ENCODE measurements at places on chromosomes 2 and 18.

DNA sequence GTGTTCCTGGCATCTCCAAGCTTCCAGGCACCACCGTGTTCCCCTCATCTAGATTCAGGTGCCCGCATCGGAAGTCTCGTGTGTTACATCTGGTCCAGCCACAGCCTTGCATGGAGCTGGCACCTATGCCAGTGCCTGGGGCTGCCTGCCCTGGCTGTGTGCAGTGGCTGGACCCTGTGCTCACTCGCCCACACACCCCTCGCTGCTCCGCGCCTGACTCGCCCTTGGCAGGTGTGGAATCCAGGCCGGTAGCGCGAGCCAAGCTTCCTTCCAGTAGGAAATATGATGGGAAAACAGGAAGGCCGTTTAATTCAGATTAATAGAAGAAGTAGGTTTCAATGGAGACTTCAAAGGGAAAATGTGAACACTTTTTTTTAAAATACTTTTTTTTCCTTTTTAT, 78.0 kb downstream of the PTPN4 start:
- no peak for DNase-seq

DNA sequence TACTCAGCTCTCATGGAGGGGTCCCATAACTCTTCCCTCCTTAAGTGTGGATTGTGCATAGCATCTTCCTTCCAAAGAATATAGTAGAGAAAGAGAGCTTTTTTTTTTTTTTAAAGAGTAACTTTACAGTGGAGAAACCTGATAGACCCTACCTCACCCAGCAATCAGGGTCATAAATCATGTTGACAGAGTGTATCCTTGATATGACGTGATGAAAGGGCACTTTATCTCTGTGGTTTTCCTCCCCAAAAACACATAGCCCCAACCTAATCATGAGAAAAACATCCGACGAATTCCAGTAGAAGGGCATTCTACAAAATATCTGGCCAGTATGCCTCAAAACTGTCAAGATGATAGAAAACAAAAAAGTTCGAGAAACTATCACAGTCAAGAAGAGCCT, 29.5 kb upstream of the MEIS1 start:
- no peak for DNase-seq

GRCh38 chr2:36589230-36589630, 8.7 kb downstream of the FEZ2 start:
- no peak for DNase-seq

GRCh38 chr2:221103930-221104329, 468.2 kb downstream of the EPHA4 start:
- peak; percentile 5 for DNase-seq

DNA sequence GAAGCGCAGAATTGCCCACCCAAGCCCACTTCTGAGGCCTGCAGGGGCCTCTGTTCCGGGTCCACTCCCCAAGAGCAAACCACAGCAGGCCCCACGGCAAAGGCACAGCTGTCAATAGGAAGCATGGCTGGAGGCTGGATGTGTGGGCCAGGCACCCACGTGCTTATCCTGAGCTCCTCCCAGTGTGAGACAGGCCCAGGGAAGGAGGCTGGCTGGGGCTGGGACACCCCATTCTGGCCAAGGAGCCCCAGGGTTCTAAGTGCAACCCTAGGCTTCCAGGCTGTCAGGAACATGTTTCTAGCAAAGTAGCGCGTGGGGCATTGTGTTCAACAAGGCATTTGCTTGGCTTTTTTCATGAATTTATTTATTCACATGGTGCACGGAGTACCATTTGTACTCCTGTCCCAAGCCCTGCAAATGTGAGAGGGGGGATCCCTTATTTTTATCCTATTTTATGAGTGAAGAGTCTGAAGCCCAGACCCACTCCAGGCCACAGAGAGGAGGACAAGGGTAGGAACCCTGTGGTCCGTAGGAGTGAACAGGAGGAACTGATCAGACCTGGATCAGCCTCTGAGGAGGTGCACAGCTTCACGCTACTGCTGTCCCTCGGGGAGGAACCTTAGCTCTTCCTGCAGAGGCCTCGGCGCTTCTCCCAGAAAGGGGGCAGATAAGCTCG, 6.1 kb upstream of the RAB17 start:
- DNase-seq: no peak

GRCh38 chr2:151770995-151771394, 36.7 kb upstream of the NEB start:
- DNase-seq: no peak

- DNase-seq: no peak
These were observed 23.3 kb downstream of the ERCC3 start for GRCh38 chr2:127270663-127271062.

Data from AG08395 (cell line).